ENCODE measurements at places on chromosomes 2 and 18.

DNA sequence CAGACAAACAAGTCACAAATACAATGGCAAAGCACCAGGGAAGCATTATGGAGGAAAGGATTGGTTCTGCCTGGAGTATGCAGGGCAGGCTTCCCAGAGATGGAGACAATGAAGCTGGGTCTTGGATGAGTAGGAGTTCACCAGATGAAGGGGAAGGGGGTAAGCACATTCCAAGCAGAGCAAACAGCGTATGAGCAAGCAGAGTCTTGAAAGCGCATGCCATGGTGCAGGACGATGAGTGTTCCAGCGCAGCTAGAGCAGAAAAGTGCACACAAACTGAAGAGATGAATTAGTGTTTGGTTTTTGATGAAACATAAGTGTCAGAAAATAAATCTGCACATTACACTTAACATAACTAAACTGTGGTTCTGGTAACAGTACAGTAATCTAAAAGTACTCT, 21.6 kb downstream of the MBD2 start:
- DNase-seq = no peak

DNA sequence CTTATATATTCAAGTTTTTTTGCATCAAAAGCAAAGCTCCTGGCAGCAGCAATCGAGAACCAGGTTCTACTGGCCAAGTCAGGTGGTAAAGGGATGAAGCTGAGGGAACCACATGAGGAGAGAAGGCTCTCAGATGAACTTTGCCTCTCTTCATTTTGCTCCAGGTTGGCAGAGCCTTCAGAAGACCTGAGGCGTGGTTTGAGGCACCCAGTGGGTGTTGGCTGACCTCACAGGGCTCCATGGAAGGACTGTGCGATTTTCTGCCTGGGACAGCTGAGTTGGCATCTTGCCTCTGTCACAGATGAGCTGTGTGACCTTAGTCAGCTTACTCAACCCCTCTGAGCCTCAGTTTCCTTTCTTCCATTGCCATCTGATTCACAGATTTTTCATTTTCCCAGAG, 89.0 kb downstream of the INSIG2 start:
- no peak for DNase-seq

DNA sequence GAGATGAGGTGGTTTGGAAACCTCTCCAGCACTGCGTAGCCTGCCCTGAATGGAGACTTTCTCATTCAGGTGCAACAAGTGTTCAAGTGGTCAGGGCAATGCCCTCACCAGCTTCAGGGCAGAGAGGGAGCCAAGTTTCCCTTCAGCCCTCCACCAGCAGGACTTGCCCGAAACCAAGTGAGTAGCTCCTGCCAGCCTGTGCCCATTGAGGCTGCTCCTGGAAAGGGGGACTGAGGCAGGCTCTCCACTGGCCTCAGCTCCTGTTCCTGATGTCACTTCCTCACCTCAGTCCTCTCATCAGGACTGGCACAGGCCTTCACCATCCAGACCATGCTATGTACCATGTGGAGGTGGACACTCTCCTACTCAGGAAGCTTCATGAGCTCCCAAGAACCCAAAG, 94.6 kb downstream of the CELF4 start:
- no peak for DNase-seq

DNA sequence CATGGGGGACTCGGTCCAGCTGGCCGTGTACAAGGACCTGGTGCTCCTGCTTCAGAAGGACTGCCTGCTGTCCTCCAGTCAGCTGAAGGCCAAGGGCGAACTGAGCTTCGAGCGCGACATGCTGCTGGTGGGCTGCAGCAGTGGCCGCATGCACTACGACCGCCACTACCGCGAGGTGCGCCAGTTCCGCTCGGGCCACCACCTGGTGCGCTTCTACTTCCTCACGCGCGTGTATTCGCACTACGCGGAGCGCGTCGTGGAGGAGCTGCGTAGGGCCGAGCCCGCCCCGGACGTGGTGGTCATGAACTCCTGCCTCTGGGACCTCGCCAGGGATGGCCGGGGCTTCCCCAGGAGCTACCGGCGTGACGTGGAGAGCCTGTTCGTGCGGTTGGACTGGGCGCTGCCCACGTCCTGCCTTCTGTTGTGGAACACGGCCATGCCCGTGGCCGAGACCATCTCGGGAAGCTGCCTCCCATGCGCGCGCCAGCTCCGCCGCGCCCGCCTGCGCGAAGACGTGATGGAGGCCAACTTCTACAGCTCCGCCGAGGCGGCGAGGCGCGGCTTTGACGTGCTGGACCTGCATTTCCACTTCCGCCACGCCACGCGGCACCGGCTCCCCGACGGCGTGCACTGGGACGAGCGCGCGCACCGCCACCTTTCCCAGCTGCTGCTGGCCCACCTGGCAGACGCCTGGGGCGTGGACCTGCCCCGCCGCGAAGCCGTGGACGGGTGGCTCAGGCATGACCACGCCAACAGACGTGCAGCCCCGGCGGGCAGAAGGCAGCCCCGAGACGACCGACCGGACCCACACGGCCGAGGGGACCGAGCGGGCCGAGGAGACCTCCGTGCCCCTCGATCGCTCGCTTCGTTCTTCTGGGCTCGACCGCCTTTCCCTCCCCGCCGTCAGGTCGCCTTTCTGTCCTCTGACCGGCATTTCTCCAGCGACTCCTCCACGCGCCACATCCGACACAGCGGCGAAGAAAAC, 293.9 kb upstream of the ERBB4 start:
- DNase-seq = no peak

GRCh38 chr2:204066051-204066450, 129.5 kb downstream of the ICOS start:
- DNase-seq = no peak

DNA sequence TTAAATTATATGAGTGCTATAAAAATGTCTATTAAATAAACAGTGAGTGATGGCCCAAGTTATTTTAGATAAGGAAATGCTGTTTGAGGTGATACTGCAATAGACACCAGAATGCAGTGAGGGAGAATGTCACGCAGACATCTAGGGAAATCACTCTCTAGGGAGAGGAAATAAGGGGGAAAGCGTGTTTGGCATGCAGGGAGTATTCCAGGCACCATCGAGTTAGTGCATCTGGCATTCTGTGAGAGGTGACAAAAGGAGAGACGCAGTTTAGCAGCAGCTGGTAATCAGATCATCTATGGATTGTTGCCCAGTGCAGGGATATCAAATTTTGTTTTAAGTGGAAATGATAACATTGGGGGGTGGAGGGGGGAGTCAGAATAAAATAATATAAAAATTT, 175.4 kb upstream of the NETO1 start:
- no peak for DNase-seq

- DNase-seq = no peak
These were observed 321.3 kb upstream of the TFPI start for GRCh38 chr2:187875261-187876141.

DNA sequence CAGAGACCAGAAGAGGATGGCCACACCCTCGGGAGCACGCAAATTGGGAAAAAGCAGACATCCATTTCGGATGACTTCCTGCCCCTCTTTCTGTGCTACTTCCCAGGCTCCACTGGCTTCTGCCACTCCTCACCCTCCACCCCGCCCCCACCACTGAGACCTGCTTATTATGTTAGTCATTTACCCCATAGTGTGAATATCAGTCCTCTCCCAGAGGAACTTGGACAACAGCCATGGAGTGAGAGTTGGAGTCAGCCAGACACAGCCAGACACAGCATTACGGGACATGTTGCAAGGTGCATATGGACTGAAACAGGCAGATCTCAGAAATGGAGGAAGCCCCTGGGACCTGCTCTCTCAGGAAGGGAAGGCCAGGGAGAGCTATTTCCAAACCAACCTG, 51.8 kb downstream of the CTIF start:
- DNase-seq = no peak

DNA sequence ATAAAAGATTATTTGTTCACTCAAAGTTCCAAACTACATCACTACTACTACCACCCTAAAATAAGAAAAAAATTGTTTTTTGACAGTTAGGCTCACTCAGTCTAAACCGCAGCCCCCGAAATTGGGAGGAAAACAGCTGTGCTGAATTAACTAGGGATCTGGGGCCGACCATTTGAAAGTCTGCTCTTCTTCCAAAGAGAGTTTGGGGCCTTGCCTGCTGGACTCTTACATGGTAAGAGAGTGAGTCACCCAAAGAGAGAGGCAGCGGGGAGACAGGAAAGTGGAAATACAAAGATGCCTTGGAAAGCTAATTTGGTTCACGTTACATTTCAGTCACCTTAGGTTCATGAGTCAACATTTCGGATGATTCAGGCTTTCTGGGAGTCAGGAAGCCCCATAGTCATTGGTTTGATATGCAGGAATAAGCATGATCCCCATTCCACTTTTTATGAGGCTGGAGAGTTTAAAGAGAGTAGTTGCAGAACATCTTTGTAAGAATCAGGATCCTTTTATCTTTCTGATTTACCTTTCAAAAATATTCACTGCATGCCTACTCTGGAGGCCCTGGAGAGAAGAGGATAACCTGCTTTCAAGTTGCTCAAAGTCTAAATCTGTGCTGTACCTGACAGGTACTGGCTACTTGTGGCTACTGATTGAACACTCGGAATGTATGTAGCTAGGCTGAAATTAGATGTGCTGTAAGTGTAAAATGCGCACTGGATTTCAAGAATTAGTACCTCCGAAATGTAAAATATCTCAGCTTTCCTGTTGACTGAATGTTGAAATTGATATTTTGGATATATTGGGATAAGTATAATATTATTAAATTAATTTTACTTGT, 995 bp upstream of the RTN4 start:
- peak; percentile 98 for DNase-seq

DNA sequence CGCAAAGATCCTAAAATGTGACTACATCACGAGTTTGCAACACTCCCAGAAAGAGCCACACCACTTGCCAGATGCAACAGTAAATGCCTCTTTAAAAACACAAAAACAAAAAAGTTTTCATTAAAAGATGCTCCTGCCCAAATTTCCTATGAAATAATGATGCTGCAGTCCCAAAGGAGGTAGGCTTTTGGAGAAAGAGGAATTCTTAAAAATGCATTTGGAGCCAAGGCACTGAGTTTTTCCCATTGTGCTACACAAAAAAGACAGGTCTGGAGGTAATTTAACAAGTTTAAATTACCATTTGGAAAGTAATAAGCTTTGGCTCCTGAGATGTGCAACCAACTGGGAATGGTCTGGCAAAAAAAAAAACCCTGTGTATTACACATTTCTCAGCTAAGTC, 145.0 kb downstream of the PID1 start:
- DNase-seq = no peak

DNA sequence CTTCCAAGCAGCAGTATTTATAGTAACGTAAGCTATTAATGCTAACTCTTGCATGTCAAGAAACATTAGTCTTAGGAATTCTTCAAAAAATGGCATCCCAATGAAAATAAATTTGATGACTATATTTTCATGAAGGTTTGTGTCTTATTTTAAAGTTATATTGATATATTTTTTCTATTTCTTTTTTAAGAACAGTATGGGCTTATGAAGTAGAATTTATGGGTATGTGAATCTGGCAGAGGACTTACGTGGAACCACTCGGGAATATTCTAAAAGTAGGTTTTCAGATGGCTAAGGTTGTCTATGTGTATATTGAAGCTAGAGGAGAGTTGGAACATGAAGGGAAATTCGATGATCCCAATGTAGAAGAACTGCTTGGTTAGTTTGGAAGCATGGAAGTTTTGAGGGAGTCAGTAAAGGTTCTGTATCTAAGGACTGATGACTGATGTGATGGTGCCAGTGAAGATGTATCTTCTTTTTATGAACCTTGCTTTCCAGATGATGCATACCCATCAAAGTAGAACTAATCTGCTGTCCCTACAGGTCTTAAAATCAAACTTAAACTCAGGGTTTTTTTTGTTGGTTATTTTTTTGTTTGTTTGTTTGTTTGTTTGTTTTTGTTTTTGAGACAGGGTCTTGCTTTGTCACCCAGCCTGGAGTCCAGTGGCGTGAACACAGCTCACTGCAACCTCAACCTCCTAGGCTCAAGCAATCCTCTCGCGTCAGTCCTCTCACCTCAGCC, 39.5 kb downstream of the DDX1 start:
- no peak for DNase-seq

GRCh38 chr2:8590938-8591337, 90.9 kb upstream of the ID2 start:
- DNase-seq = no peak

GRCh38 chr18:37343542-37343851, 222.1 kb downstream of the CELF4 start:
- no peak for DNase-seq

GRCh38 chr18:74944676-74945075, 264.3 kb downstream of the PTGR3 start:
- no peak for DNase-seq

- no peak for DNase-seq
These were observed 2.9 kb upstream of the LPIN2 start for GRCh38 chr18:3015851-3016250.

GRCh38 chr2:28292491-28292890, 100.2 kb upstream of the FOSL2 start:
- DNase-seq = no peak

DNA sequence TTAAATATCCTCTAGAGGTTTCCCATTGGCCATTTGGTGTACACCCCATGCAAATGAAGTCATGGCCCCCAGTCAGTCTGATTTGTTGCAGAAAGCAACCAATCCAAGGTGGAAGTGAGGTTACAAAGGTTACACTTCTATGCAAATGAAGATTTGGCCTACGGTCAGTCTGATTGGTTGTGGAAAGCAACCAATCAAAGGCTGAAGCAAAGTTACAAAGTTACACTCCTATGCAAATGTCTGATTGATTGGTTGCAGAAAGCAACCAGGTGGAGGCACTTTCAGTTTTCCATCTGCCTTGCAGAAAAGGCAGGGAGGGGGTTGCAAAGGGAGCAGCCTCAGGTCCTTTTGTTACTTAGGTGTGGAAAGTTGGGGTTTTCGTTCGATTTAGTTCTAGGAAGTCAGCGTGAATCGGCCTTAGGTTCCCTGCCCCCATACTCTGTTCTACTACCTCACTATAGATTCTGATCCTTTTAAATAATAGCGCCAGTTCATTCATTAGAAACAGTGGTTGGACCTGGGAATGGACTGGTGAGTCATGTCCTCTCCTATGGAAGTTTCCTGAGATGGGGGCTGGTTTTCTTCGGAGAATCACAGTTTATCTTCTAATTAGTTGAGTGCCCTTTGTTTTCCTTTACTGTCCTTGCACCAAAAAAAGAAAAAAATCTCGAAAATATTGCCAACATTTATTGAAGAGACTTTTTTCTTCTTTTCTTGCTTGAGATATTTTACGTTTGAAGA, 279.5 kb downstream of the AGAP1 start:
- no peak for DNase-seq

All from epithelial cell of prostate (primary cell).